Stimulated activated CD4-positive, alpha-beta T cell treated with anti-CD3 and anti-CD28 coated beads, Interleukin-1b, Interleukin-23, amount 100 ng/mL, for 1 hour (primary cell): ENCODE measurements at places on chromosomes 11 and 22.

DNA sequence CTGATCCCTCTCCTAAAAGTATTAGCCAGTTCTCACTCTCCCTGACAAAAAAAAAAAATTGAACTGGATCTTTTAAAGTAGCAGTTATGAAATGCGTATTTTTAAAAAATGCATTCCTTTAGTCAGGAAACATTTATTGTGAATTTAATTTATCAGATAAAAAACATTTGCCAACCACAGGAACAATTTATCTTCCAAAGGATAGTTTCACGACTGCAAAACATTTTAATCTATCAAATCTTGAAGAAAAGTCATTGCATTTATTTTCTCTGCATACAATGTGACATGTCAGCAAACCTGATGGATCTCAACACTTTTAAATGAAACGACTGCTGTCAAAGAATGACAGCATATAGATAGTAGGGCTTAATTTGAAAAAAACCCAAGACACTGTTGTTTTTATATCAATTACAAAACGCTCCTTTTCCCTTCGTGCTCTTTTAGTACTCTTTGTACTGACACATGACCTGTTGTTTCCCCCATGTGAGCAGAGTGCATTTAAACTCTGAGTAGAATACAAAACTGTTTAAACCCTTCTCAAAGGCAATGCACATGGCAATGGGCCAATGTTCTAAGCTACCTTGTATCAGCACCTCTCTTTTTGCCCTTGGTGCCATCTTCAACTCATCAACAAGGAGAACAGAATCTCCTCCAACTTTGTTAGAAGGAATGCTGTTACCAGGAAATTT is 107.0 kb downstream of the ATG16L2 start:
- DNase-seq = no peak

DNA sequence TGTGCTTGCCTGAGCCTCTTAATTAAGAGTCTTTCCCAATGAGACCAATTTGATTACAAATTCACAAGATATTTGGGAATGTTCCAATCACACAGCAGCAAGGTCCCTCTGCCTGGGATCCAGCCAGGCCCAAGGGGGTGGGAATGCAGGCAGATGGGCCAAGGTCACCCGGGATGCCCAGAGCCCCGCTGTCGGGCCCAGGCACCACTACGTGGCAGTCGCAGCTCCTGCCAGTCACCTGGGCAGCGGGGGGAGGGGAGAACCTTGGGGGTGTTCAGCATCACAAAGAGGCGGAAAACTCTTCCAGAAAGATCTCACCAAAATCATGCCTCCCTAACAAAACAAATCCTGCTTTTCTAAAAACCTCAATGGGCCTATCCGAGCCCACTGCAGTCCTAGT is 30.9 kb downstream of the PPM1F start:
- no peak for DNase-seq

DNA sequence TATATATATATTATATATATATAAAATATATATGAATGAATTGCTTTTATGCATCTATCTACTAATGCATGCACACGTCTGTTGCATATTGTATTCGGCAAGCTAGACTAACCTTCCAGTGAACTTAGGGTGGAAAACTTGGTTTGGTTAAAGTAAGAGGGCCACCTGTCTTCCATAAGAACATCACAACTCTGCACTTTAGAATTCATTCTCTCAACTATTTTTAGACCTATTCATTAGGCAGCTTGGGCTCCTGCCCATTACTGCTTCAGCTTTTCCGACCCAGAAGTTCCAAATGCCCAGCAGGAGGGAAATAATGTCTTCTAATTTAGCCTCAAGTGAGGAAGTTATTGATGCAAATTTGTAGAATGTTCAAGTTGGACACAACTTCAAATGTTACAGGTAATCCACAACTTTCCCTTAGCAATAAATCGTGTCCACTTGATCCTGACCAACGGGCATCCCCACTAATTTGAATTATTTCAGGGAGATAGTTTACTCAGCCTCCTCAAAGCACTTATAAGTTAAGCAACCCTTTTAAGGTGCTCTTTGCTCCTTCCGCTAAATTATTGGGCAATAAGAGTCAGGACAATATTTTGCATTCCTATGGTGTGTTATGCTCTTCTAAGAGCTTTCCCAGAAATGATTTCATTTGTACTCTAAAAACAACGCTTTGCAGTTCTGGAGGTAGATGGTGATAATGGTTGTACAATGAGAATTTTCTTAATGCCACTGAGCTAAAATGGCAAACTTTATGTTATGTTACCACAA is 132.3 kb downstream of the OPCML start:
- DNase-seq = no peak

- DNase-seq = no peak
Observed at GRCh38 chr11:40732132-40732531, 727.3 kb downstream of the LRRC4C start.

- no peak for DNase-seq
Observed at GRCh38 chr11:83540112-83540675, 254.0 kb upstream of the CCDC90B start.

DNA sequence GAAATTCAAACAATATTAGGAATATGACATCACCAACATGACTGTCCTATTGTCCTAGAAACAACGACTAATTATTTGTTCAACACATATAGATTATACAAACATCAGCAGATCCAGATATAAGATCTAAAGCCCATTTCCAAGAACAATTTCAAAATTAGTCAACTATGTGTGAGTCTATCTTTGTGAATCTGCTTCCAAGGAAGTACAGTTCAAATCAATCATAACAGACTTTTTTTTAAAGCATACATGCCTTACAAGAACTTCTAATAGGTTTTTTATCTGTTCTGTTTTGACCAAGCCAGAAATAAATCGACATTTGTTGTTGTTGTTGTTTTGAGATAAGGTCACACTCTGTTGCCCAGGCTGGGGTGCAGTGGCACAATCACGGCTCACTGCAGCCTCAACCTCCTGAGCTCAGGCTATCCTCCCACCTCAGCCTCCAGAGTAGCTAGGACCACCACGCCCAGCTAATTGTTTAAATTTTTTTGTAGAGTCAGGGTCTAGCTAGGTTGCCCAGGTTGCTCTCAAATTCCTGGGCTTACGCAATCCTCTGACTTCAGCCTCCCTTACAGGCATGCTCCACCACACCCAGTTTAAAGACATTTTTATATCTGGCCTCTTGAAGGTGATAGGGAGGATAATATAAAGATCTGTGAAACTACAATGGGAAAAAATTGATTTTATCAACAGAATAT is 54.8 kb downstream of the DENND5A start:
- no peak for DNase-seq

DNA sequence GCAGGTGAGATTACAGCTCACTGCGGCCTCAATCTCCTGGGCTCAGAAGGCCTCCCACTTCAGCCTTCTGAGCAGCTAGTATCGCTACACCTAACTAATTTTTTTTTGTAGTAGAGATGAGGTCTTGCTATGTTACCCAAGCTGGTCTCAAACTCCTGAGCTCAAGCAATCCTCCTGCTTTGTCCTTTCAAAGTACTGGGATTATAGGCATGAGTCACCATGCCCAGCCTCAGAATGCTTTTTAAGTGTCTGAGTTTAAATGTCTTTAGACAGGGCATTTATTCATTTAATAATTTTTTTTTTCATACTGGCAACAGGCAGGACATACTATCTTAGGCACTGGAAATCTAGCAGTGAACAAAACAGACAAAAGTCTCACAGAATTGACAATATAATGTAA is 27.7 kb downstream of the LRP4 start:
- no peak for DNase-seq

DNA sequence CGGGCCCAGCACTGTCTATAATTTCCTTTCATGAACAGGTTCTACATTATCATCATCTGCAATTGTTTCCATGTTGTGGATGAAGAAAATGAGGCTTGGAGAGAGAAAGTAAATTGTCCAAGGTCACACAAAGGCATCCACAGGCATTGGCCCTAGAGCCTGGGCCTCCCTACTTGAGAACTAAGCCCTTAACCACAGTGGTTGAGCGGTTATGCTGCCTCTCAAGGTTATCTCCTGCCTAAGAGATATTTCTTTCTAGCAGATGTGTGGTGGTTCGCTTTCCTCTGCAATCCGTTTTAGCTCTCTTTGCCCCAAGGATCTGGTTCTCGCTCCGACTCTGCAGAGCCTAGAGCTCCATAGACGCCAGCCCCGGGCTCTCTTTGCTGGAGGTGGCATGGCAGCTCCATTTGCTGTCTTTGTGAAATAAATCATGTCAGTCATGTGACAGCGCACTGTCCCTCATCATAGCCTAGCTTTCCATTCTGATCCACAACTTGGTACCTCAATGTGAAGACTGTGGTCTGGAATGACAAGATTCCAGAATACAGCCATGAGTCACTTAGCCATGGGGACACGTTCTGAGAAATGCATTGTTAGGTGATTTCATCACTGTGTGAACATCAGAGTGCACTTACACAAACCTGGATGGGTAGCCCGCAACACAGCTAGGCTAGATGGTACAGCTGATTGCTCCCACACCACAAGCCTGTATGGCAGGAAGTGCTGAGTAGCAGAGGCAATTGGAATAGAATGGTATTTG is 27.2 kb downstream of the RPS6KA4 start:
- no peak for DNase-seq

DNA sequence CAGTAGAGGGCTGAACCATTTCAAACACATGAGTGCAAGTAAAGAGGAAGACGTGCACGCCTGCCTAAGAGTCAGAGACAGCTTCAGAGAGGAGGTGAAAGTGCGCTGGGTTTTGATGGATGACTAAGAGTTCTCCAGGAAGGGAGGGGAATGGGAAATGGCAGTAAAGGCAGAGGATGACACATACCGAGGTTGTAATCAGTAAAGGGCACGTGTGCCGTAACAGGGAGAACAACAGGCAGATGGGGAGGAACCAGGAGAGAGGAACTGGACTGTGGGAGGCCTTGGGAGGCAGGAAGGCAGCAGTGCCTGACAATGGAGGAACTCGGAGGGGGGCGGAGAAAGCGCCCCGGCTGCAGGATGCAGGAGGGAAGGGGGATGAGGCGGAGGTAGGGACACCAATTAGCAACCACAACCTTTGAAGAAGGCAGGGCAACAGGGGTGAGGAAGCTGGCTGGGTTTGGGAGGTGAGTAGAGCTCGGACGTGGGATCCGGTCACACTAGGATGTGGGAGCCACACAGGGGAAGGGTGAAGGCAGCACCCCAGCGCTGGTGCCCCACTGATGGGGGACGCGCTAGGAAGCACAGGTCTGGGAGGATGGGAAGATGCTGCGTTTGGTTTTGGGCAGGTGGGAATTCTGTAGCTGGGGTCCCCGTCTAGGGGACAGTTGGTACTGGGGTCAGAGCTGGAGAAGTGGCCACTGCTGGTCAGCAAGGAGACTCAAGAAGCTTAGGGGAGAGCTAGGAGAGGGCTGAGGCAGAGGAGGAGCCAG is 67.4 kb downstream of the SCUBE1 start:
- DNase-seq = no peak
